ENCODE measurements at places on chromosomes 6 and 20.

- no peak for DNase-seq
Observed at GRCh38 chr6:49463612-49463967, 420 bp downstream of the CENPQ start.

DNA sequence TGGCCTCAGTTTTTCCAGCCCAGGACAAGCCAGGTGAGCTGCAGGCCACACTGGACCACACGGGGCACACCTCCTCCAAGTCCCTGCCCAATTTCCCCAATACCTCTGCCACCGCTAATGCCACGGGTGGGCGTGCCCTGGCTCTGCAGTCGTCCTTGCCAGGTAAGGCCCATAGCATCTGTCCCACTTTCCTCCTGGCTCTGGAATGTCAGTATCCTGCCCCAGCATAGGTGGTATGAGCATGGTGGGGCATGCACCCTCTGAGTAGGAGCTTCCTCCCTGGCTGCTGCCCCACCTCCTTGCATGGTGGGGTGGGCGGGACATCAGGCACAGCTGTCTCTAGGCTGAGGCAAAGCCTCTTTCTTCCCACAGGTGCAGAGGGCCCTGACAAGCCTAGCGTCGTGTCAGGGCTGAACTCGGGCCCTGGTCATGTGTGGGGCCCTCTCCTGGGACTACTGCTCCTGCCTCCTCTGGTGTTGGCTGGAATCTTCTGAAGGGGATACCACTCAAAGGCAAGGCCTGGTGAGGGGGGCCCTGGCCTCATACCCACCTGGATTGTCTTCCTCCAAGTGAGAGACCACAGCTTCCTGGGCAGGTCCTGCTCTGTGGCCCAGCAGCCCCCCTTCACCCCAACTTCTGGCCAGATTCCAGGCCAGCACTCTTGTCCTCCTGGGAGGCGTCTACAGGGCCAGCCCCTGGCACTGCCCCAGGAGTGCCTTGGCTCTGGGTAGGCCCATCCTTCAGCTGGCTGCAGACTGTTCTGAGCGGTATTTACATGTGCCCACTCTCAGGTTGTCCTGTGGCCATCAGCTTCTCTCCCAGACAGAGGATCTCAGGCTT lies 9.1 kb downstream of the PI16 start:
- no peak for DNase-seq

- peak; percentile 69 for DNase-seq
Observed at GRCh38 chr20:17505636-17506517, 25.3 kb downstream of the BFSP1 start.

- no peak for DNase-seq
Observed at GRCh38 chr20:16393836-16394235, 179.4 kb downstream of the KIF16B start.

- DNase-seq, result no peak
Observed at GRCh38 chr20:39123185-39123557, 161.0 kb downstream of the DHX35 start.

DNA sequence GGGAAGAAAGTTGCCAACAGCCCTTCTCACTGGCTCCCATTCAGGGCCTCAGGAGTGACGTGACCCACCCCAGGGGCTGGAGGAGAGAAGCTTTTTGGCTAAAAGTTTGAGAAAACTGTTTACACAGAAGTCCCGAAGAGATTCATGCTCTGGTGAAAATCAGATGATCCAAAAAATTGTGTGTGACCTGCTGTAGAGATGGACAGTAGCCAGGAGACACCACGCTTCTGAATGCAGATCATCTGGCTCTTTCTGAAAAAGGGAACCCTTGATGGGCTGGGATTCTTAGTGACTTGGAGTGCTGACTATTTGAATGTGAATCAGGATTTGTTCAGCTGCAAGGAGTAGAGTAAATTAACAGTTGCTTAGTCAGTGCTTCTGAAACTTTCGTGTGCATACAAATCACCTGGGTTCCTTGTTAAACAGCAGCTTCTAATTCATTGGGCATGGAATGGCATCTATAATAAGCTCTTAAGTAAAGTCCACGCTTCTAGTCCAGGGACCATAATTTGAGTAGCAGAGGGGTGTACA lies 265.1 kb downstream of the PREX1 start:
- DNase-seq, result no peak

DNA sequence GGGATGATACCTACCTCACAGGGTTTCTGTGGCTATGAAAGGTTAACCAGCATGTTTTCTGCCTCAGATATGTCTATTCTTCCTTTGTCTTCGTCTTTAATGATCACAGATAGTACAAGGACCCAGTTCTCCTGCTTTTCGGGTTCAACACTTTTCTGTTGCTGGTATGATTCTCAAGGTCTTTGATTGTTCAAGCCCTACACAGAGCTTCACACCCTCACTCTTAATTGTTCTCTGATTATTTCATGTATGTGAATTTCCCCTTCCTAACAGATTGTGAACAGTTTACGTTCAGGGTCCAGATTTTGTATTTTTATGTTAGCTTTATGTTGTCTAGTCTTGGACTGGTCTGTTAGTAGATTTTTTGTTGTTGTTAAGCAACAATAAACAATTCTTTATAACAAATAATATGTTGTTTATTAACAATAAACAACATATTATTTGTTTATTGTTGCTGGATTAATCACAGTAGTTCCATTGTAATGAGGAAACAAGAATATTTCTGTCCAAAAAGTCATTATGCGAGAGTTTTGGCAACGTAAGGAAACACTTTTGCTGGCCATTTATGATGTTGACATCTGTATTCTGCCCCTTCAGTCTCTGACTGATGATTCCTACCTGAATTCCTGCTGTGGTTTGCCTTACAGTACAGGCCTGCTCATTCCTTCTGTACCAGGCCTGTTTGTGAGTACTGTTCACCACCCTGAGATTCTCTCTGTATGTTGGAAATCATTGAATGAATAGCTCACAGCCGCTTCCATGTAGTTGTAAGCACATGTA lies 27.2 kb upstream of the TULP4 start:
- no peak for DNase-seq

GRCh38 chr6:116382587-116382986 lies 11.8 kb downstream of the DSE start:
- DNase-seq, result no peak

- peak; percentile 49 for DNase-seq
Observed at GRCh38 chr6:84774157-84774984, 10.0 kb upstream of the TBX18 start.

DNA sequence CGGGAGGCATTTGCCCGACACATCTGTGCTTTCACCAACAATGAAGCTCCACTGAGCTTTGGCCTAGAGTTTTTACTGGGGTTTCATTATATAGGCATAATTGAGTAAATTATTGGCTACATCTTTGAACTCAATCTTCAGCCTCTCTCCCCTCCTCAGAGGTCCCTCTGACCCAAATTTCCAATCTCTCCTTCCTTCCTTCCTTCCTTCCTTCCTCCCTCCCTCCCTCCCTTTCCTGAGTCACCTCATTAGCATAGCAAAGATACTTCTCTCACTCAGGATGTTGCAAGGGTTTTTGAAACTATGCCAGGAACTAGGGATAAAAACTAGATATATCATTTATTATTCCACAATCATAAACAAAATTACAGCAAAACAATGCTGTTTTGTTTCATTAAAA lies 238.2 kb upstream of the PRND start:
- DNase-seq, result no peak
